Stimulated activated CD4-positive, alpha-beta T cell treated with anti-CD3 and anti-CD28 coated beads, Interleukin-1b, Interleukin-23, amount 100 ng/mL, for 1 hour (primary cell): ENCODE measurements at places on chromosomes 11 and 22.

- no peak for DNase-seq
Observed at GRCh38 chr11:109853156-109853776, 239.9 kb upstream of the ZC3H12C start.

GRCh38 chr11:15275141-15275540 is 160.4 kb downstream of the INSC start:
- no peak for DNase-seq

DNA sequence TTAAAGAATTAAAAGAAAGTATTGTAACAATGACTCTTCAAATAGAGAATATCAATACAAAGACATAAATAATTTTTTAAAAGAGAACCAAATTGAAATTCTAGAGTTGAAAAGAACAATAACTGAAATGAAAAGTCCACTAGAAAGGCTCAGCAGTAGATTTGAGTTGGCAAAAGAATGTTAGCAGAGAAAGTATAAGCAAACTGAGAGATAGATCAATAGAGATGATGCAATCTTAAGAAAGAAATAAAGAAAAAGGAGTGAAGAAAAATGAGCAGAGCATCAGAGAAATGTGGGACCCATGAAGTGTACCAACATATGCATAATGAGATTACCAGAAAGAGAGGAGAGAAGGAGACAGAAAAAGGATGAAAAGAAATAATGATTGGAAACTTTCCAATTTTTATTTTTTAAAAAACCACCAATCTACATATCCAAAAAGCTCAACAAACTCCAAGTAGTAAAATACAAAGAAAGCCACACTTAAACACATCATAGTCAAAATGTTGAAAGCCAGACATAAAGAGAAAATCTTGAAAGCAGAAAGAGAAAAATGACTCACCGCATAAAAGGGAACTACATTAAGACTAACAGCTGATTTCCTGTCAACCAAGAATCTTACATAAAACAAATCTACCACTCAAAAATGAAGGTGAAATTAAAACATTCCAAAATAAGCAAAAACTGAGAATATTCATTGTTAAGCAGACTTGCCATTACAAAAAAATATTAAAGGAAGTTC is 20.9 kb downstream of the NCF4 start:
- no peak for DNase-seq

GRCh38 chr11:20010851-20011225 is 149.4 kb downstream of the DBX1 start:
- DNase-seq: no peak

DNA sequence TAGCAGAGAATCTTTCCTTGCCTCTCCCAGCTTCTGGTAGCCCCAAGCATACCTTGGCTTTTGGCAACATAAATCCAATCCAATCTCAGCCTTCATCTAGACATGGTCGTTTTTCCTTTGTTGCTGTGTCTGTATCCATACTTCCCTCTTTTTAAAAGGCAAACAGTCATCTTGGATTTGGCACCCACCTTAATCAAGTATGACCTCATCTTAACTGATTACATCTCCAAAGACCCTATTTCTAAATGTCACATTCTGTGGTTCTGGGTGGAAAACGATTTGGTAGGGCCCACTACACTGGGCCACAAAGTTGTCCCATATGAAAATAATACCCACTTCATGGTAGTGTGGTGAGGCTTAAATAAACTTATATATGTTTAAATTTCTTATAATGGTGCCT is 852 bp downstream of the BUD13 start:
- DNase-seq: no peak

DNA sequence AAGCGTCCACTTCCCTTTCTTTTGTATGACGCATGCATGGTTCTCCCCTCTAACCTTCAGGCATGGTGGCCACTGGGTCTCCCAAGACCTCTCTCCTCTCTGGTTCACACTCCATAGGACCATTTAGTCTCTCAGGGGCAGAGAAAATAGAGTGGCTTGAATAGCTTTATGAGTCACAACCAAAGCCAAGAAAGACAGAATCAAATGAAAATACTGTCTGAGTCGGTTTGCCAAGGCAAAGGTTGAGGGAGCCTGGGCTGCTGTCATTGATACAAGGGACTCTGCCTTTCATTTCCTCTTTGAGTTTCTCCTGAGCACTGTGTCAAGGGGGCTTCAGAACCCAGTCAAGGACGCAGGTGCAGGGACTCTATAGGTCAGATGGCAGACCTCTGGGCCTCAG is 44.2 kb downstream of the TENM4 start:
- no peak for DNase-seq

DNA sequence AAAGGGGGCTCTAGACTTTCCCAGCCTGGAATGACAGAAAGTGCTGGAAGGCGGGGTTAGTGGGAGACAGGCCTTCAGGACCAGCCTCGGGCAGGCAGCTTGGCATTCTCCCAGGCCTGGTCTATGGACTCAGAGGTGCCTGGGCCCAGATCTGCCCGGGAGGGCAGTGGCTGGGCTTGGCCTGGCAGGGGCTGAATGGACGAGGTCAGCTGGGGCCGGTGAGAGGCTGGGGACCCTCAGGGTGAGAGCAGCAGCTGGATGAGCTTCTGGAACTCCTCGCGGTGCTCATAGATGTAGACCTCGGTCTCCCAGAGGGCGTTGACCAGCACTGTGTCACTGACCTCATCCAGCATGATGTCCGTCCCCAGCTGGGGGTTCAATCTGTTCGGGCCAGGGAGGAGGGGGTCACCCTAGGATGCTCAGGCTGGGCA is 1.5 kb upstream of the BAIAP2L2 start:
- no peak for DNase-seq
